ENCODE measurements at places on chromosomes 7 and 10. TPM values are rescaled to one million over a fixed set of nuclear protein-coding genes. Genes with fewer than 3 reads are reported as not detected.

GRCh38 chr7:131111081-131111576 is 216.5 kb upstream of the MKLN1 start:
- DNase-seq, result peak; percentile 91
- no peak overlapping the region for H3K4me3 ChIP-seq
- H3K4me1 ChIP-seq, result peaks cover 34% of the 10 kb centered on the region
- H3K36me3 ChIP-seq, result no peaks in the 10 kb centered on the region
- no peaks in the 10 kb centered on the region for H3K27me3 ChIP-seq
- peak overlapping the region; percentile 98 for H3K27ac ChIP-seq

DNA sequence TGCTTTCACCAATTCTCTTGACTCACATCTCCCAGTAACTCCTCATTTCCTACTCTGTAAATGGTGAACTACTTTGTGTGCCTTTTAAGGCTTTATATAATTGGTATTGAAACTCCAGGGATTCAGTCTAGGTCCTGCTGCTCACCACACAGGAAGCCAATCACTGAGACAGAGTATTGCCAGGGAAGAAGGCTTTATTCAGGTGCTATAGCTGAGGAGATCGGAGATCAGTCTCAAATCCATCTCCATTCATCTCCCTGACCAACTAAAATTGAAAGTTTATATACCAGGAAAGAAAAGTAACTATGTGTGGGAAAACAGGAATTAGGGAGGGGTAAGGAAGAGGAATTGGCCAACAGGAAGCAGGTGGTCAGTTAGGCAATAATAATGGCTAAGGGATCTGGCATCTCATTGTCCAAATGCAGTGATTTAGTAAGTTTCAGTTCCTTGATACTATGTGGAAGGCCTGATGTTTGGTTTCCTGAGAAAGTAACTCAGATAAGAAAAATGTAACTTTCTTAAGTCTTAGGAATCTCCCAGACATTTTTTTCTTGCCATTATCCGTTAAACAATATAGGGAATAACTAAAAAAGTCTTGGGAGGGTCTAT is 10.2 kb upstream of the SDHAF3 start:
- no peaks in the 10 kb centered on the region for H3K4me1 ChIP-seq
- H3K36me3 ChIP-seq, result no peaks in the 10 kb centered on the region
- no peak overlapping the region for H3K4me3 ChIP-seq
- no peak overlapping the region for H3K27ac ChIP-seq

DNA sequence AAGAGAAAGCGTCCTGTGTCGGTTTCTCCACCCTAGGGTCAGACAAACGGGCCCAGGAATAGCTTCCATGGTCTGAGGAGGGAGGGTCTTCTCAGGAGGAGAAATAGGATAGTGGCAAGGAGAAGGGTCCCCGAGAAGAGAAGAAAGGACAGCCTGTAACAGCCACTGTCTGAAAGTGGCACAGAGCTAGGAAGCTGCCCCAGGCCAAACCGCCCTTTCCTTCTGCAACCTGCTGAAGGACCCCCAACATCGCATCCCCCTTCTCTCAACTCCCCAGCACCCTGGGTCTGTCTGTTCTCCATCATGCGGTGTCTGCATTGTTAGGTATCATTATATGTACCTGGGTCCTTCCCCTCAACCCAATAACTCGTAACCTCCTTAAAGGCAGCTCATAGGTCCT is 47.1 kb downstream of the COL17A1 start:
- no peak overlapping the region for H3K4me3 ChIP-seq
- H3K36me3 ChIP-seq, result no peaks in the 10 kb centered on the region
- DNase-seq, result no peak
- no peaks in the 10 kb centered on the region for H3K27me3 ChIP-seq

DNA sequence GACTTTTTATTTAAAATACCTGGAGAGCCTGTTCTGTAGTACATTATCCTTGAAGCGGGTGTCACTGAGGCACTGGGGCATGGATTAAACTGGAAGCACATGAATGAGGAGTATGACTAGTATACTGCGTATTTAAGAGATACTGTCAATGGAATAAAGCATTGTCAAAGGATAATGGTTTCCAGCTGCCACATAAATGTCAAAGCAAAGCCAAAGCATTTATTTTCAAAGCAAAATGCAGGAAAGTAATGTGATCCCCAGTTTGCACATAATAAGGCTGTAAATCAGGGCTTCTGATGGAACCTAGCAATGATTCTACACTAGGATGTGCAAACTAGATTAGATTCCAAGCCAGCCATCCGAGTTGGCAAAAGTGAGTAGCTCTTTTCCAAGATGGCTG is 240.1 kb downstream of the POU6F2 start:
- no peak overlapping the region for H3K27ac ChIP-seq
- no peaks in the 10 kb centered on the region for H3K36me3 ChIP-seq

GRCh38 chr10:20173046-20173445 is 356.8 kb downstream of the PLXDC2 start:
- H3K4me1 ChIP-seq, result no peaks in the 10 kb centered on the region
- no peak for DNase-seq
- H3K27ac ChIP-seq, result no peak overlapping the region
- no peaks in the 10 kb centered on the region for H3K36me3 ChIP-seq
- H3K4me3 ChIP-seq, result no peak overlapping the region

DNA sequence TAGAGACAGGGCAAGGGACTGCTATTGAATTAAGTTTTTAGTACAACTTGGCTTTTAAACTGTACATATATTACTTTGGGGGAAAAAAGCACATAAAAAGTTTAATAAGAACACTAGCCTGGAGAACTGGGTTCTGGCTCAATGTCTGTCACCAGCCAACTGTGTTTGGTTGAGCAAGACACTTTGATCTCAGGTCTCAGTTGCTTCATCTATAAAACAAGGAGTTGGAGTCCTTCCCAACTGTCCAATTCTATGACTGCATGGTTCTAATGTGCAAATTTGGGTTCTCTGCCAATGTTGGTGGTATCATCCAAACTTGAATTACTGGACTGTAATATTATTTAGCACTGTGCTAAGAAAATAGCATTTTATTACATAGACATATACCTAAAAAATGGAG is 50.3 kb downstream of the ATXN7L1 start:
- DNase-seq, result no peak
- peaks cover 19% of the 10 kb centered on the region for H3K4me1 ChIP-seq
- H3K27me3 ChIP-seq, result no peaks in the 10 kb centered on the region

DNA sequence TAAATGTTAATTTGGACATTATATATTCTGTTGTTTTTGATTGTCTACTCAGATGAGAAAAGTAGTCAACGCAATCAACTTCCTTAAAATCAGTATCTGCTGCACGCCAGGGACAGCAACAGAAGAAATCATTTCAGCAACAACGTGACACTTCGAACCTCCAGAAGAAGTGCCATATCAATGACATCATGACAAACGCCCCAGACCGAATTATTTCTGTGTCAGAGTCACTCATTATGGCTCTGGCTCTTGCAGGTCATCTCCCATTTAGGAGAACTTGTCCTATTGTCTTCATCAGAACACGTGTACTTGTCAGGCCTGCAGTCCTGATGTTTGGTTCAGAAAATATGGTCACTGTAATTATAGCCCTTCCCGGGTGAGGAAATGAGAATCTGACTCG is 276.3 kb downstream of the ADARB2 start:
- no peaks in the 10 kb centered on the region for H3K27me3 ChIP-seq
- no peak for DNase-seq
- H3K4me3 ChIP-seq, result no peak overlapping the region
- no peaks in the 10 kb centered on the region for H3K4me1 ChIP-seq

GRCh38 chr7:142945001-142945400 is 5.7 kb downstream of the LLCFC1 start:
- no peak overlapping the region for H3K27ac ChIP-seq
- DNase-seq, result no peak
- H3K4me3 ChIP-seq, result no peak overlapping the region
- H3K27me3 ChIP-seq, result no peaks in the 10 kb centered on the region

NXPH1 gene
- not detected for total RNA-seq

ZNF853 gene
- 0.21 TPM for total RNA-seq

SHTN1 gene
- 36.5 TPM for total RNA-seq
